ENCODE measurements at places on chromosomes 3 and 15.

- DNase-seq = peak; percentile 6
Measured at GRCh38 chr15:64443747-64444621, 16.4 kb upstream of the ZNF609 start.

DNA sequence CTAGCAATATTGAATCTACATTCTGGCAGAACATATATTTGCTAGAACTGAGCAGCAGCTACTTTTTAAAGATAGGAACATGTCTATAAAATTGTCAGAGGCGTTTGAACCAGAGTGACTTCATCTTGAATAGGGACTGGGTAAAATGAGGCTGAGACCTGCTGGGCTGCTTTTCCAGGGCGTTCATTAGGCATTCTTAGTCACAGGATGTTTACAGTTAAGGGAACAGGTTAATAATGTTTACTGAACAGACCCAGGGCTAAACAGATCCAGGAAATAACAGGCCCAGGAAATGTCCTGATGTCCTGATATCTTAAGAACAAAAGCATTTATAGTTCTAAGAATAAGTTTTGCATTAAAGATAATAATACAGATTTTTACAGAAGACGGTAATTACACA lies 34.5 kb upstream of the B3GALNT1 start:
- DNase-seq = no peak

DNA sequence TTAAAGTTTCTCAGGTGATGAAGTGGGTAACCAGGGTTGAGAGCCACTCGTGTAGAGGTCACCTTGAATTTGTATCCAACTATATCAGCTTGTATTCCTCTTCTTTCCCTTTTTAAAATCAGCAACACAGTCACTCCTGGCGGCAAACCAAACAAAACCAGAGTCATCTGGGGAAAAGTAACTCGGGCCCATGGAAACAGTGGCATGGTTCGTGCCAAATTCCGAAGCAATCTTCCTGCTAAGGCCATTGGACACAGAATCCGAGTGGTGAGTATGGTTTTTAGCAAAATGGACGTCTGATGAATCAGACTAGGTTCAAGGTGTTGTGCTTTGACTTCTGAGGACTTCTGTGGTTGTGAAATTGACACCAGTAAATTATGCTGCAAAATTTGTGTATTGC lies 3.9 kb downstream of the RPL35A start:
- no peak for DNase-seq

- DNase-seq = peak; percentile 49
Measured at GRCh38 chr15:83207009-83207659, 489 bp downstream of the HDGFL3 start.

DNA sequence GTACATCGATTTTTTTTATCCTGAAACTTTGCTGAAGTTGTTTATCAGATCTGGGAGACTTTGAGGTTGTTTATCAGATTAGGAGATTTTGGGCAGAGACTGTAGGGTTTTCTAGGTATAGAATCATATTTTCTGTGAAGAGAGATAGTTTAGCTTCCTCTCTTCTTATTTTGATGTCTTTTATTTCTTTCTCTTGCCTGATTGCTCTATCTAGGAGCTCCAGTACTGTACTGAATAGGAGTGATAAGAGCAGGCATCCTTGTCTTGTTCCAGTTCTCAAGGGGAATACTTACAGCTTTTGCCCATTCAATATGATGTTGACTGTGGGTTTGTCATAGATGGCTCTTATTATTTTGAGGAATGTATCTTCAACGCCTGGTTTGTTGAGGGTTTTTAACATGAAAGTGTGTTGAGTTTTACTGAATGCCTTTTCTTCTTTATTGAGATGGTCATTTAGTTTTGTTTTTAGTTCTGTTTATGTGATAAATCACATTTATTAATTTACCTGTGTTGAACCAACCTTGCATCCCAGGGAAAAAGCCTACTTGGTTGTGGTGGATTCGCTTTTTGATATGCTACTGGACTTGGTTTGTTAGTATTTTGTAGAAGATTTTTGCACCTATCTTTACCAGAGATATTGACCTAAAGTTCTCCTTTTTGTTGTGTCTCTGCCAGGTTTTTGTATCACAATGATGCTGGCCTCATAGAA lies 14.9 kb upstream of the DNAAF4 start:
- no peak for DNase-seq

- no peak for DNase-seq
Measured at GRCh38 chr3:133937756-133938601, 42.3 kb upstream of the RAB6B start.

GRCh38 chr15:38522922-38523321 lies 41.7 kb downstream of the RASGRP1 start:
- no peak for DNase-seq

- no peak for DNase-seq
Measured at GRCh38 chr3:26505399-26505798, 117.2 kb upstream of the LRRC3B start.

- no peak for DNase-seq
Measured at GRCh38 chr15:63233667-63234423, 43.6 kb upstream of the APH1B start.

- DNase-seq = no peak
Measured at GRCh38 chr3:82186017-82186416, 424.6 kb upstream of the GBE1 start.

DNA sequence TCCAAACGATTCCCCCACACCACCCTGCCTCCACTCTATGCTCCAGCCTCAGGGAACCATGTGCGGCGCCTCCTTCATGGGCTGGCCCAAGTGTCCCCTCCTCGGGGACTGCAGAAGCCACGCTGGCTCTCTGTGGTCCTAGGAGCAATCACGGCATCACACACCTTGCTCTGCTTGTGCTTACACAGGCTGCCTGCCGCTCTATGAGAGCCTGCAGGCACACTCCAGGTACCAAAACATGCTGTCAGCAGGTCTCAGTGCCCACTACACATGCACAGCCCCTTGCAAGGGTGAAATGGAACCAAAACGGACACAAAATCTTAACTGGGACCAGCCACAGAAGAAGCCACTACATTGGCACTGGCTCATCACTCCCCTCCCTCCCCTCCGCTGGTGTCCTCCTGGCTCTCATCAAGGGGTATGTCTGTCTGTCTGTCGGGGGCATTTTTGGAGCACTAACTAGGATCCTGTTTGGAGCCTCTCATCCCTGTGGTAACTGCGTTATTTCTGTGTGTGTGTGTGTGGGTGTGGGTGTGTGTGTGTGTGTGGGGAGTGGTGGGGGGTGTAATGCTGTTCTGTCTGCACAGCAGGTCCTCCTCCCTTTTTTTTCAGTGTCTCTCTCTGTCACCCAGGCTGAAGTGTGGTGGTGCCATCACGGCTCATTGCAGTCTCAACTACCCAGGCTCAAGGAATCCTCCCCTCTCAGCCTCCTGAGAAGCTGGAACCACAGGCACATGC lies 60.6 kb downstream of the DHX30 start:
- no peak for DNase-seq

DNA sequence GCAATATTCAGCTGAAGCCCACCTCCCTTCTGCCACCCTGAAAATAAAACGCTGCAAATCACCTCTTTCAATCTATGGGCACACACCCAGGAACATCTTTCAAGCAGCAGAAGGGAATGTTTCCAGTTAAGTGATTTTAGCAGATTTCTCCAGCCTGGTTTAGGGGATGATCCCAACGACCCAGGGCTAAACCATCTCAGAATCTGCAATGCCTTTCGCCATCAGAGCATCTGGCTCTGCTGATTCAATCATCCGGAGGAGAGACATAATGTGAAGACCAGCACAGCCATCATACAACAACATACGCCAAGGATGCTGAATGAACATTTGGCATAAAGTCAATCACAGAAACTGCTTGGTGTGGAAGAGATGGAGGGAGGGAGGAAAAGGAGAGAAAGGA lies 15.5 kb upstream of the LRRN1 start:
- DNase-seq = no peak

GRCh38 chr3:170467571-170468147 lies 49.0 kb downstream of the CLDN11 start:
- DNase-seq = peak; percentile 44

GRCh38 chr3:50516440-50516871 lies 13.0 kb upstream of the CACNA2D2 start:
- peak; percentile 64 for DNase-seq

GRCh38 chr3:61955483-61955882 lies 394.1 kb downstream of the PTPRG start:
- DNase-seq = no peak

GRCh38 chr15:50181201-50181968 lies 611 bp upstream of the SLC27A2 start:
- peak; percentile 70 for DNase-seq

- DNase-seq = no peak
Measured at GRCh38 chr3:182525766-182526374, 267.4 kb upstream of the ATP11B start.

GRCh38 chr15:93043621-93044300 lies 45.2 kb downstream of the RGMA start:
- DNase-seq = no peak

DNA sequence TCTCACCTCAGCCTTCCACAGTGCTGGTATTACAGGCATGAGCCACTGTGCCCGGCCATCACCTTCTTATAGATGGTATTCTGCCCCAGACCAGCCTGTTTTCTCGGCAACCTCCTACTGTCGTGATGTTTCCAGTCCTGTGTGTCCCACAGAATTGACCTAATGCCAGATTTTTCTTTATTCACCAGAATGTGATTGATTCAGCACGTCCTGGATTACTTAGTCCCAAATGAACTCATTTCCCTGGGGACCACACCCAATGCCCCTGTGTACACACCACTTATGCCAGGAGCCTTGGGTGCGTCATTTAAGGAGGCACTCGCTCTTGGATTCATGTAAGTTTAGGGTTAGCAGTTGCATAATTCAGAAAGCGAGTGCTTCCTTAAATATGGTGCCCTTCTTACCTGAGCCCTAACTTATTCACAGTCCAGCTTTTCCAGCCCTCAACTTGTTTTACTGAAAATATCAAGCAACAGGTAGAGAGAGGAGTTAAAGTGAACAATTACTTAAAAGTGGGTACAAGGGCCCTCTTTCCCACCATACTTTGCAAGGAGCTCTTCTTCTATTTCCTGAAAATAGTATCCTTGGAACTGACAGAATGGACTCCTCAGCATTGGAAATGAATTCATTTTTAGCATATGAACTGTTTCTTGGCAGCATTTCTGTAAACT lies 64.6 kb upstream of the UBE2E1 start:
- DNase-seq = no peak

DNA sequence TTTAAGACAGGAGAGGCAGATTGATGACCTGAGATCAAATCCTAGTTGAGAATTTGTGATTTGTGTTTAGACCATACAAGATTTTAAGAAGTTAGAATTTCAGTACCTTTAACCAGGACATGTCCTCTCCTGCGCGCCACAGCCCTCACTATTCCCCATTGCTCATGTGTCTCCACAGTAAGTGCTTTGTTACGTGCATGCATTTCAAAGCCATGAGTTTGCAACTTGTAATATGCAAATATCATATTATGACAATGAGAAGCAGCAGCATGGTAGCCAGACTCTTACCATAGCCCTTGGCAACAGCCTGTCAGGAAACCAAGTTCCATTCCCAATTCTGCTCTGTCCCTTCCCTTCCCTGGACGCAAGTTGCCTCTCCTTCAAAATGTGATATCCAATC lies 73.3 kb upstream of the ATP13A5 start:
- DNase-seq = no peak

- DNase-seq = no peak
Measured at GRCh38 chr3:37527361-37527760, 334.3 kb upstream of the CTDSPL start.

GRCh38 chr15:40762919-40763800 lies 708 bp upstream of the GCHFR start:
- DNase-seq = no peak

DNA sequence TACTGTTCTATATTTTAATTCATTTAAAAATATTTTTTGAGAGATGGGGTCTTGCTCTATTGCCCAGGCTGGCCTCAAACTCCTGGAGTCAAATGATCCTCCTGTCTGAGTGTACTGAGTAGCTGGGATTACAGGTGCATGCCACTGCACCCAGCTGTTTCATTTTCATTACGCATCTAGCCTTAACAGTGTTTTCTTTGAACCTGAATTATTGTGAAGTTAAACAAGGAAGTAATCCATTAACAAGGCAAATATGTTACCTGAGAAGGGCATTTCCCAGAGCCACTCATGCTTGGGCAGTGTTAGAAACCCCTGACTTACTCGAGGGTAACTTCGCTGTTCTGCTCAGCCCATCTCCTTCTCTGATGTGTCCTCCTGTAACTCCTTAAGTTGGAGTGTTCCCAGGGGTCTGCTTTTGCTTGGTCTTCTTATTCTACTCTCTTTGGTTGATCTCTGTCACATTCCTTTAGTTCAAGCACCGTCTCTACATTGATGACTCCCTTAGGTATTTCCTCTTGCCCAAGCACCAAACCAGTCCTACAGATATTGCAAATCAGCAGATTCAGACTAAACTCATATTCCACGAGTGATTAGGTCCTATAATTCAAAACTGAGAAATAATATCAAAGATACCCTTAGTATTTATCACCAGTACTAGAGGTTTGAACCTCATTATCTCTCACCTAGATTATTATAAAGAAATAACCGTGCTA lies 107.9 kb downstream of the STAC start:
- DNase-seq = no peak

DNA sequence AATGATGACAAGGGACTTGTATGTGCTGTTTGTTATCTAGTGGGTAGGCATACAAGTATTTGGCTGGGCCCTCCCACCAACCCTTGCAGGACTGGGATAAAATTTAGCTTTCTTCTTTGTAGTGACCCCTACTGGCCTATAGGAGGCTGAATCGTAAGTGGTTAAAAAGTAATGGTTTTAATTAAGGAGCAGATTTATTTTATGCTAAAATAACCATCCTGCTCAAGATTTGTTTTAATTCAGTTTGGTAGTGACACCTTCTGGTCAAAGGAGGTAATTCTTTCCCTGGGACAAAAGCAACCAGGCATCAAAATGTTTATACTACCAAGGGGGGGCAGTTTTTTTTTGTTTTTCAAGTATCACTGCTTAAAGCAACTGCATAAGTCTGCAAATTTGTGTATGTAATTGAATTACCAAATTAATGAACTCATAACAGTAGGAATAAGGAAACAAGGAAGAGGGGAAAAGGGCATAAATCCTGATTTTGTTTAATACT lies 70.7 kb downstream of the TOP2B start:
- peak; percentile 3 for DNase-seq

GRCh38 chr3:10281951-10282350 lies 10.8 kb downstream of the GHRL start:
- DNase-seq = no peak

DNA sequence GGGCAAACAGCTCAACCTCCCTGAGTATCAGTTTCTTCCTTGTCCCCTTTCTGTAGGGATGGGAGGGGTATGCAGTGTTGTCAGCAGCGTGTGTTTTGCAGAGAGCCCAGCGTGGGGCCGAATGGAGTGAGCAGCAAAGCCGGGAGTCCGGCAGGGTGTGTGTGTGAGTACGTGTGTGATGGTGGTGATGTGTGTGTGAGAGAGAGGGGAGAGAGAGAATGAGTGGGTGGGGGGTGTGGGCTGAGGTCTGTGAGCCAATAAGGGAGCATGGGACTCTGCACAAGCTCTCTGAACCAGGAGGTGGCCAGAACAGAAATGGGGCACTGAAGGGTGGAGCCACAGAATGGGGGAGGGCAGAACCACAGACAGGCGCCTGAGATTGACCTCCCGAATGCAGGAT lies 43.8 kb downstream of the IFT122 start:
- no peak for DNase-seq

DNA sequence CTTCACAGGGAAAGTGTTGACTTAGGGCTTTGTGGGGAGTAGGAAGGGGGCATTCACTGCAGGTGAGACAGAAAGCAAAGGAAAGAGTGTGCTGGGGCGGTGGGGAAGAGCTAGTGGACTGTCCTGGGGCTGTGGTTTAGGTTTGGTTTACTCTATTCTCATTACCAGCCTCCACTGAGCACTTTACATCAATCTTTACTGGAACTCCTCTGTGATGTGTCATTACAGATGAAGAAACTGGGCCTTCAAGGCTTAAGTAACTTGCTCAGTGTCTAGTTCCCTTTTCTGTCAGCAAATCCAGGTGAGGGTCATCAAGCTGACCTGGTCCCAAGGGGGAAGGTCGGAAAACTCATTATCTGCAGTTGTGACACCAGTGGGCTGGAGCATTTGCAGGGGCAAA lies 120.2 kb upstream of the PFN2 start:
- DNase-seq = no peak

Data from NCI-H2171 (cell line).